GM12878 (cell line): ENCODE measurements at places on chromosomes 3 and 15. TPM values are rescaled to one million over a fixed set of nuclear protein-coding genes. Genes with fewer than 3 reads are reported as not detected.

CCR4 gene
- total RNA-seq: 7.9 and 8.6 TPM in 2 replicates

GRCh38 chr3:52490939-52491526 lies 4.1 kb upstream of the STAB1 start:
- H3K4me1 ChIP-seq: no peaks in the 10 kb centered on the region
- no peak for DNase-seq
- H3K27ac ChIP-seq: no peak overlapping the region
- peaks cover 6% of the 10 kb centered on the region; the same call in 1 of the 2 replicates for H3K36me3 ChIP-seq
- H3K4me3 ChIP-seq: no peak overlapping the region

- no peak overlapping the region for H3K4me3 ChIP-seq
- no peaks in the 10 kb centered on the region for H3K4me1 ChIP-seq
- H3K27me3 ChIP-seq: no peaks in the 10 kb centered on the region
- H3K36me3 ChIP-seq: no peaks in the 10 kb centered on the region
Measured at GRCh38 chr3:134222835-134223234, 27.8 kb downstream of the RYK start.

GRCh38 chr3:195133462-195133861 lies 137.5 kb downstream of the XXYLT1 start:
- H3K27ac ChIP-seq: peak overlapping the region; percentile 38; the same call in 1 of the 2 replicates
- no peaks in the 10 kb centered on the region for H3K27me3 ChIP-seq
- no peak overlapping the region for H3K4me3 ChIP-seq
- peaks cover 43% of the 10 kb centered on the region for H3K4me1 ChIP-seq

ENTPD3 gene
- not detected in 2 replicates for total RNA-seq

SORD gene
- 39.4 and 40.8 TPM in 2 replicates for total RNA-seq

B3GALNT1 gene
- not detected in 2 replicates for total RNA-seq

DNA sequence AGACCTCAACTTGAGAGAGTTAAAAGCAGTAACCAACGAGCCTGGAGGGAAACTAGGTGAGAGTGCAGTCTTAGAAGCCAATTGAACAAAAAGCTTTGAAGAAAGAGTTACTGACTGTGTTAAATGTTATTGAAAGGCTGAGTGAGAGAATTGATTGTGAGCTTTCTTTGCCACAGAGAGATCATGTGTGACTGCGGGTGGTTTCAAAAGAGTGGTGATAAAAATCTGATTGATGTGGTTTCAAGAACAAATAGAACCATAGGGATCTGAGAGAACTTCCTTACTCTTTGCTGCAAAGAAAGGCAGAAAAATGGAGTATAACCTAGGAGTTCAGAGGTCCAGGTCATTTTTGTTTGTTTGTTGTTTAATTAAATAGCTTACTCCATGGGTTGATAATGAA lies 759.9 kb upstream of the ALCAM start:
- no peak overlapping the region for H3K27ac ChIP-seq
- H3K4me3 ChIP-seq: no peak overlapping the region

- no peaks in the 10 kb centered on the region for H3K4me1 ChIP-seq
- H3K4me3 ChIP-seq: no peak overlapping the region; the same call in 1 of the 2 replicates
- H3K27ac ChIP-seq: no peak overlapping the region
- no peaks in the 10 kb centered on the region for H3K36me3 ChIP-seq
- DNase-seq: no peak
Measured at GRCh38 chr3:45225465-45226205, 452 bp downstream of the TMEM158 start.

DNA sequence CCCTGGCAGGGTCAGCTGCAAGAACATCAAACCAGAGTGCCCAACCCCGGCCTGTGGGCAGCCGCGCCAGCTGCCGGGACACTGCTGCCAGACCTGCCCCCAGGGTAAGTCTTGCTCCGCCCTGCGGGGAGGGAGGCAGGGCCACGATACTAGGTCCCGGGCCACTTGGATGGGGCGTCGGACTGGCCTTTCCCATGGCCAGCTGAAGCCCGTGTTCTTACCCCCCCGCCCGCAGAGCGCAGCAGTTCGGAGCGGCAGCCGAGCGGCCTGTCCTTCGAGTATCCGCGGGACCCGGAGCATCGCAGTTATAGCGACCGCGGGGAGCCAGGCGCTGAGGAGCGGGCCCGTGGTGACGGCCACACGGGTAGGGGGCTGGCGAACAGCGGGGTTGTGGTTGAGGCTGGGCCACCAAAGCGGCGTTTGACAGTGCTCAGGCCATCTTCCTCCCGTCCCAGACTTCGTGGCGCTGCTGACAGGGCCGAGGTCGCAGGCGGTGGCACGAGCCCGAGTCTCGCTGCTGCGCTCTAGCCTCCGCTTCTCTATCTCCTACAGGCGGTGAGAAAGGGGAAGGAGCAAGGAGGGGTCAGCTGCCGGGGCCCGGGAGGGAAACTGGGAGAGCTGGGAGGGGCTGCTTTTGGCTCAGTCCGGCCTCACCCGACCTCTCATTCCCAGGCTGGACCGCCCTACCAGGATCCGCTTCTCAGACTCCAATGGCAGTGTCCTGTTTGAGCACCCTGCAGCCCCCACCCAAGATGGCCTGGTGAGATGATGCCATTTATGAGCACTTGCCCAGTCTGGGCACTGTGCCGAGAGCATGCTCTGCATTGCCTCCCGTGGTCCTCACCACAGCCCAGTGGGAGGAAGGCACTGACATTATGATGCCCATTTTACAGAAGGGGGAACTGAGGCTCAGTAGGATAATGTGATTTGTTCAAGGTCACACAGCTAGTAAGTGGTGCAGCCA lies 1.7 kb downstream of the CHRD start:
- no peaks in the 10 kb centered on the region for H3K36me3 ChIP-seq
- no peak overlapping the region for H3K27ac ChIP-seq
- H3K4me3 ChIP-seq: no peak overlapping the region
- no peak for DNase-seq
- H3K4me1 ChIP-seq: no peaks in the 10 kb centered on the region

IL12A gene
- 3.1 and 4.0 TPM in 2 replicates for total RNA-seq

SOX14 gene
- not detected in 2 replicates for total RNA-seq

DNA sequence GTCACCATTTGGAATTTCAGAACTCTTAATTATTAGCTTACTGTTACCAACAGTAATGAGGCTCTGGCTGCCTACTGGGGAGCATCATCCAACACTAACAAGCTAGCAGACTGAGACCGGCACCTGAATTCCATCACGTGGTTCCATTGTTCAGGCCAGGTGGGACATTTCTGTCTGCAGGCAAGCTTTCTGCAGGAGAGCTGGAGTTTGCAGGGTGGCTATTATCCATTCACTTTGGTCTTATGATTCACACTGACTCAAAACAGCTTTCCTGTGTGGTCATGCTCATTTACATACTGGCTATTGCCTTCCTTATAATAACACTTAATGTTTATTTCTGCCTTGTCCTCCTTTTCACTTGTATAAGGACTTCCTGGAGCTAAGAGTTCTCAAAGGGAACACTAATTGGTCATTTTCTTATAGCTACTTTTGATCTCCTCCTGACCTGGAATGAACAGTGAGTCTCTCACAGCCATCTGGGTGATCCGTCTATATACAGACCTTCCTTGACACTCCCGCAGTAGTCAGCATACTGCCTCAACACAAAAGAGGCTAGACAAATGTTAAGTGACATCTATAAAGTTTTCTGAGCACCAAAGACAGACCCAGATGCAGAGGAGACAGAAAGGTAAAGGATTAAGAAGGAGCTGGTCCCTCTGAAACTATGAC lies 695.4 kb downstream of the FHIT start:
- DNase-seq: peak; percentile 48
- H3K27me3 ChIP-seq: no peaks in the 10 kb centered on the region
- H3K4me1 ChIP-seq: peaks cover 7% of the 10 kb centered on the region
- H3K27ac ChIP-seq: no peak overlapping the region

DNA sequence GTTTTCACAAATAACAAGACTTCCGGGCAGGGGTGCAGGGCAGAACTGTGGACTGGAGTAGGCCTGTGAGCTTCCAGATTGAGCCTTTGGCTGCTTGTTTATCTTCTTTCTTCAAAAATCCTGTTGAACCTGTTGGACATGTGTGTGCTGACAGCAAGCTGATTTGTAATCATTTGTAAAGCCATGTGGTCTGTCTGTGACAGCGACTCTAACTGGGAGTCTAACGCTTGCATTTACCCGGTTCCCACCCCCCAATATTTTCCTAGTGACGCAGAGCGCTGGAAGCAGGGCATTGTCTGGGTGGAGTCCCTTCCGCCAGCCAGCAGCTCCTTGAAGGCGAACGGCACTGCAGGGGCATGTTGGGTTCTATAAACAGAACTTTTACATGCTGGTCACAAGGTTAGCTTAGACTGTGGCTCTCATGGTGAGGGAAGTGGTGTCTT lies 85.7 kb upstream of the MYZAP start:
- no peak overlapping the region for H3K27ac ChIP-seq
- H3K27me3 ChIP-seq: peaks cover 1% of the 10 kb centered on the region; the same call in 1 of the 2 replicates
- no peaks in the 10 kb centered on the region for H3K4me1 ChIP-seq
- DNase-seq: no peak

- H3K4me1 ChIP-seq: no peaks in the 10 kb centered on the region
- DNase-seq: no peak
- no peaks in the 10 kb centered on the region for H3K27me3 ChIP-seq
- no peak overlapping the region for H3K27ac ChIP-seq
- no peak overlapping the region for H3K4me3 ChIP-seq
Measured at GRCh38 chr15:99197856-99198255, 51.5 kb downstream of the TTC23 start.

ILDR1 gene
- 7.4 and 7.8 TPM in 2 replicates for total RNA-seq

GRCh38 chr3:71112576-71112975 lies 471.0 kb downstream of the FOXP1 start:
- no peak overlapping the region for H3K27ac ChIP-seq
- DNase-seq: no peak
- H3K27me3 ChIP-seq: no peaks in the 10 kb centered on the region; the same call in 1 of the 2 replicates

NEK10 gene
- total RNA-seq: 0.15 and 0.29 TPM in 2 replicates

GRCh38 chr15:49538520-49538919 lies 82.1 kb downstream of the FAM227B start:
- H3K36me3 ChIP-seq: no peaks in the 10 kb centered on the region
- H3K27me3 ChIP-seq: no peaks in the 10 kb centered on the region
- no peak overlapping the region for H3K4me3 ChIP-seq

GRCh38 chr3:152198665-152199064 lies 70.1 kb upstream of the MBNL1 start:
- H3K27ac ChIP-seq: peak overlapping the region; percentile 85
- peak overlapping the region; percentile 26 for H3K4me3 ChIP-seq
- H3K4me1 ChIP-seq: peaks cover 34% of the 10 kb centered on the region
- no peak for DNase-seq

LMAN1L gene
- total RNA-seq: not detected in 2 replicates

GOLGA6B gene
- not detected in 2 replicates for total RNA-seq

AMOTL2 gene
- 0.32 and 0.33 TPM in 2 replicates for total RNA-seq

DNA sequence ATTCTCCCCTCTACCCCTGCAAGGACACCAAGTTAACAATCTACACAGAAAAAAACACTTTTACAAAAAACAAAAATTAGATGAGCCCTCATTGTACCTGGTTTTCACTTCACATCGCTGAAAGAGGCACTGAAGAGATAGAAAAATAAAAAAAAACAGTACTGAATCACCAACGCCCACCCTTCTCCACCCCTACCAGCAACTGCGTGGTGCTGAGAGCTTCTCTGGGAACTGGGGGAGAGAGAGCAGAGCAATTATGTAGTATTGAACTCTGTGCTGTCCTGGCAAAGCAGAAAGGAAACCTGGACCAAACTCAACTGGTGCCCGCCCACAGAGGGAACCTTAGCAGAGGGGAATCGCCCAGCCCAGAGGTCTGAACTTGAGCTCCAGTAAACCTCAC lies 44.6 kb downstream of the WDR49 start:
- no peak for DNase-seq
- H3K4me1 ChIP-seq: no peaks in the 10 kb centered on the region
- H3K27ac ChIP-seq: no peak overlapping the region

DENND4A gene
- total RNA-seq: 46.7 and 50.1 TPM in 2 replicates

- DNase-seq: no peak
- no peaks in the 10 kb centered on the region for H3K4me1 ChIP-seq
- H3K36me3 ChIP-seq: no peaks in the 10 kb centered on the region
- H3K27ac ChIP-seq: no peak overlapping the region
Measured at GRCh38 chr3:160686955-160687535, 10.1 kb downstream of the ARL14 start.

- no peak overlapping the region for H3K27ac ChIP-seq
- DNase-seq: no peak
- no peak overlapping the region for H3K4me3 ChIP-seq
- H3K4me1 ChIP-seq: 0 out of 2 replicates have a peak, but pooled peaks cover 3% of the 10 kb centered on the region
Measured at GRCh38 chr15:78461171-78461888, 23.3 kb downstream of the IREB2 start.
